ENCODE measurements at places on chromosomes 11 and 22.

DNA sequence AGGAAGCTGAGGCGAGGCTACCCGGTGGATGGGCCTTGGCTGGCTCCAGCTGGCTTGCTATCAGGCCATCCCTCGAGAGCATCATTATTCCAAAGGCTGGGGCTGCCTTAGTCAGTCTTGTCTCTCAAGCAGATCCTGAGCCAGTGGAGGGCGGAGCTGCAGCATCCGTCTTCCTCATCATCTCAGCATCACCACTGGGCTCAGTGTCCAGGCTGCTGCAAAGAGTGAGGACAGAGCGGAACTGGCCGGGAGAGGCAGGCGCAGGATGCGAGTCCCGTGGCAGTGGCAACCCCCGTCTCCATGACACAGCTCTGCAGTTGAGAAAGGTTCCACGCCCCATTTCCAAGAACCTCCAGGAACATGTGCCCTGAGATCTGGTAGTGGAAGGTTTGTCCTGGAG lies 4.4 kb downstream of the TP53I11 start:
- no peak for DNase-seq

DNA sequence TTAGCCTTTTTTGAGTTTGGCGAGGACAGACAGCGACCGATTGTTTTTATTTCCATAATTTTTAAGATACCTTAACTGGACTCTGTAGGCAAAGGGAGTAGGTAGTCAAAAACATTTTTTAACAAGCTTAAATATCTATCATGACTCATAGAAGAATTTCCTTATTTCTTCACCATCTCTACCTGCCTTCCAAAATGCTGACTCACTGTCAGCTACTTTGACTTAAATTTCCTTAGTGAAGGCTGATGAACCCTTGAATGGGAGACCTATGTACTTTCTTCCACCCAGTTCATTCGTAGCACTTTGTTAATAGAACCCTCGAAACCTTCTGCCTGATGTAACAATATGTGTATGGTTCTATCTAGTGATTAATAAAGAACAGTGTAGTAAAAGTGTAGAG lies 1.1 kb upstream of the MTMR2 start:
- DNase-seq = no peak

- no peak for DNase-seq
These were observed 71.0 kb upstream of the KIRREL3 start for GRCh38 chr11:127071606-127072005.

- DNase-seq = no peak
These were observed 4.7 kb upstream of the PELI3 start for GRCh38 chr11:66462010-66462409.

DNA sequence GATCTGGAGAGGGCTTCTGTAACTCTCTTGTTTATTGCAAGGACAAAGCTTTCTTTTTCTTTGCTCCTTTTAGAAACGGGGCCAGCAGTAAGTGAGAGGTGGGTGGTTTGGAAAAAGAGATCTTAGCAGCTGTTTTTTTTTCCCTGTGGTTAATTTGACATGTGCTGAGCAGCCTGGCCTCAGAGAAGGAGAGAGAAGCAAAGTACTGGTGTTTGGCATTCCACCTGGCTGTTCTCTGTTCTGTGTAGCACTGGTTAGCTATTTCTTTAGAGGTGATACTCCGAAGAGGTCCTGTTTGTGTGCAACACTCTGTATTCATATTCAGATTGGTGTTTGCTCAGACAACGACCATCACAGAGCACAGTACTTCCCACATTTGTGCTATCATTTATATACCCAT lies 80.8 kb upstream of the SORL1-AS1 start:
- no peak for DNase-seq

DNA sequence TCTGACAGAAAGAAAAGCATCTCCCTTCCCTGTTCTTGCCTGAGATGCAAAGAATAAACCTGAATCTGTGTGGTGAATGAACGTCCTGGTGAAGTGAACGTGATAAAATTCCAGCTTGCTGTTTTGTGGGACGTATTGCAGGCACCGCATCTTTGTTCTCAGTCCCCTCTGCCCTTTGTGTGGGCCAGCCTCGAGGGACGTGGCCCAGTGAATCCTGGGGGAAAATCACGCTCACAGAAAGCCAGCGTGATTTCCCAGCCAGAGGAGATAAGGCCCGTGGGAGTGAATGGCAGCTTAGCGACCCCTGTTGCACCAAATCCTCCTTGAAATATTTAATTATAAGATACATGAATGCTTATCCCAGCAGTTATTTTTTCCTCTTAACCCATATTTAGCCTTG lies 129.1 kb downstream of the COMMD9 start:
- no peak for DNase-seq

DNA sequence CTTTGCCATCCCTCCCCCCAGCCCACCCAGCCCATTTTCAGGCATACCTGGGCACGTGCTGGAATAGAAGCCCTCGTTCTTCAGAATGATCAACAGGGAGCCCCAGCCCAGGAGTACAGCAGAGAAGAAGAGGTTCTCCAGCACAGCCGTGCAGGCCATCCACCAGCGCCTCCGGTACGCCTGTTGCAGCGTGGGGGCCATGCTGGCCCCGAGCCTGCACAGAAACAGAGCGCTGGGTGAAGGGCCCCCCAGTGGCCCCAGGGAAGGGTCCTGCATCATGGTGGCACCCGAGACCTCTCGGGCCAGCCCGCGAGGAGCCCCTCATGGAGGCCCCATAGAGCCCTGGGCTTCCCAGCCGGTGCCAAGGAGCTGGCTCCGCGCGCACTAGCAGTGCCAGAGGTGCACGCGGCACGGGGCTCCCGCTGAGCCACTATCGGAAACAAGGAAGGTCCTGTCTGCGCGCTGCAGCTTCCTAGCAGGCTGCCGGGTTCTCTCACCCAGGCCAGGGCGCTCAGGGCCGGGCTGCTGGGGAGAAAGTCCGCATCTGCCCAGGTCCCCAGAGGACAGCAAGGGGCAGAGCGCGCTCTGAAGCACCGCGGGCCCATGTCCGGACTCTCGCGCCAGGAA lies 1.5 kb downstream of the SLC43A1 start:
- peak; percentile 14 for DNase-seq

DNA sequence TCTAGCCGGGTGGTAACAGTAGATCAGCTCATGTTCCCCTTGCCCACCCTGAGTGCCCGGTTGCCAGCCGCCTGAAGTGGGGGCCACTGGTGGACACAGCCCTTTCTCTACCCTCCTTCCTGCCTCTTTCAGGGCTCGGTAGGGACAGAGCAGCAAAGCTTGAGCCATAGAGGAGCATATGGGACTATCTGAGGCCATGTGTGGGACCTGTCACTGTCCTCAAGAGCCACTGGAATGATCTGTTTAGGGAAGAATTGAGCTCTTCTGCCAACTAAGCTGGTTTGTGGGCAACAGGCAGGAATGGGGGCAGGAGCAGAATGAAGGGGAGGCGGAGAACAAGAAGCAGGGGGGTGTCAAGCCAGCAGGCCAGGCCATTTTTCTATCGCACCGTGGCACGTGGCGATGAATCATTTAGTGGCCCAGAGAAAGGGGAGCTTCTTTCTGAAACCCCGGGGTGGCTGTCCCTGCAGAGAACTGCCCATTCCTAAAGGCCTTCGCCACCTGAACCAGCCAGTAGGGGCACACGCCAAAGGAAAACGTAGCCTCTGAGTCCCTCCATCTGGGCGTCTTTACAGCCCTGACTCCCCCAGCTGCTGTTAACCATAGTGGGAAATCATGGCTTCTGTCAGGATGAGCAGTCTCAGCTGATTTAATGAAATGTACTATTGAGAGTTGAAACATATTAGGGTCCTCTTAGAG lies 8.8 kb downstream of the ASPHD2 start:
- no peak for DNase-seq

DNA sequence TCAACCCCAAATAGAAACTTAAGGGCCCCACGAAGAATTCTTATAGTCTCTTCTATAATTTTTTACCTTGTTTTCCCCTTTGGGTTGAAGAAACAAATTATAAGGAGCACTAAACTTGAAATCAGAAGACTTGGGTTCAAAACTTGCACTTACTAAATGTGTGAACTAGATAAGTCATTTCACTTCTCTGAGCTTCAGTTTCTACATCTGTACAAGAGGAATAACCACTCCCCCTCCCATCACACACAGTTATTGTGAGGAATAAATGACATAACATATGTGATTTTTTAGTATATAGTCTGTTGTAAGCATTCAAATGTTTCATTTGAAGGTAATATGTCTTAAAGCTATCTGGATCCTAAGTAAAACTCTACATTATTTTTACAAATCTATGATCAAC lies 78.8 kb downstream of the LIF start:
- DNase-seq = no peak

DNA sequence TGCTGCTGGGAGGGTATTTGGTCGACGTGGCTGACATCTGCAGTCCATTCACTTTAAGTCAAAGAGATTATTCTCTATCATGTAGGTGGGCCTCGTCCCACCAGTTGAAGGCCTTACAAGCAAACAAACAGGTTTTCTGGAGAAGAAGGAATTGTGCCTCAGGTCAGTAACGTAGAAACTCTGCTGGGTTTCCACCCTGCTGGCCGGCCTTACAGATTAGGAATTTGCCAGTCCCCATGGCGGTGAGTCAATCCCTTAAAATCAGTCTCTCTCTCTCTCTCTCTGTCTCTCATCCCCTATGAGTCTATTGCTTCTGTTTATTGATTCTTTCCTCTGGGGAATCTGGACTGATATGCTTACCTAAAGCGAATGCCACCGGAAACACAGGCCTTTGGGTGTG lies 75.4 kb upstream of the FGF3 start:
- DNase-seq = no peak

DNA sequence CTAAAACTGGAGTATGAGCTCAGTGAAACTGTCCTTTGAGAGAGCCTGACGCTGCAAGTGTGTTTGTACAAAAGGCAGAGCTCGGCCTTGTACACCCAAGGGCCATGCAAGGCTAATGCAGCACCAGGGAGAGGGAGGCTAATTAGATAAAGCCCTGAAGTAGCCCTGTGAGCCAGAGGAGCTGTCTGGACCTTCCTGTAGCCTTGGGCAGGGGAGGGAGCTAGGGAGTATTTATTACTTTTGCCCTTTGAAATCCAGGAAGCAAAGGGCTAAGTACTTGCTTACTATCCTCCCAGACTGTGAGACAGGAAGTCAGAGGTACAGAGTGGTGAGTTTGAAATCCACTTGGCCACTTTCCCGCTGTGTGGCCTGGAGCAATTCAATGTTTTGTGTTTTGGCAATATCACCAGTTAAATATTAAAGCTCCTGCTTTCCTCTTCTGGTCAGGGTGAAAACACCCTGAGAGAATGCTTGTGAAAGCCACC lies 10.2 kb upstream of the LDHA start:
- peak; percentile 5 for DNase-seq

- DNase-seq = peak; percentile 31
These were observed 53.5 kb downstream of the MYH9 start for GRCh38 chr22:36334081-36334820.

GRCh38 chr22:30272781-30273601 lies 6.3 kb upstream of the OSM start:
- no peak for DNase-seq

GRCh38 chr11:112961751-112962578 lies 745 bp downstream of the NCAM1 start:
- no peak for DNase-seq

DNA sequence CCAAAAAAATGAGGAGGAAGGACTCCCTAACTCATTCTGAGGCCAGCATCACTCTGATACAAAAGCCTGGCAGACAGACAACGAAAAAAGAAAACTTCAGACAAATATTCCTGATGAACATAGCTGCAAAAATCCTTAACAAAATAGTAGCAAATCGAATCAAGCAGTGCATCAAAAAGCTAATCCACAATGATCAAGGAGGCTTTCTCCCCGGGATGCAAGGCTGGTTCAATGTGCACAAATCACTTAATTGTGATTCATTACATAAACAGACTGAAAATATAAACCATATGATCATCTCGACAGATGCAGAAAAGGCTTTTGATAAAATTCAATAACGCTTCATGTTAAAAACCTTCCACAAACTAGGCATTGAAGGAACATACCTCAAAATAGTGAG lies 16.4 kb downstream of the MTMR2 start:
- no peak for DNase-seq

DNA sequence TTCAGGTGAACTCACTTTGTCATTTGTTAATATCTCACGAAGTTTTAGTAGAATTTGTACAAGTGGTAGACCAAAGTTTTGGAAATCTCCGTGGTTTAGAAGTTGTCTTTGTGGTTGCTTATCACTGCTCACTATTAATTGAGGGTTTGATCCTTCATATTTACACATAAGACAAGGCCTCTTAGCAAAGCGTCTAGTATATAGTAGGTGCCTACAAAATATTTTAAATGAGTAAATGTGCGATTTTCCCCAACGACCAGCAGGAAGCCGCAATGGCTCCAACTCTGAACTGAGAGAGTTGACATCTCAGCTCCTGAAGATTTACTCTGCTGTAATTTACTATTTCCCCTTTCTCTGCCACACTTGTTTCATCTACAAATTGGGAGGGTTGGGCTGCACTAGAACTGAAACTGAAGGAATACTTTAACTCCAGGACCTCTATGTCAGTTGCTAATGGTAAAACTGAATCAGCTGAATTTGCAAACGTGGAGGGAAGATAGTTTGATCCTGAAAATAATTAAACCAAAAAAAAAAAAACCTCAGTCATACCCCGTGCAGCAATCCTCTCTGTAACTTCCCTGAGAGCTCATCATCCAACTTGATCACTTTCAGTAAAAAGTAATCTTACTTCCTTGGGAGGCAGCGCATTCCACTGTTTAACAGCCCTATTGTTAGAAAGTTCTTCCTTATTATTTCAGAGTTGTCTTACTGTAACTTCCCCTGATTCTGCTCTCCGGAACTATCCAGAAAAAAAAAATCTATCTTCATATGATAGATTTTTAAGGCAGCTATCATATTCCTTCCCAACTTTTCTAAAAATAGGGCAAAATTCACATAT lies 1.3 kb upstream of the SBF2 start:
- no peak for DNase-seq

GRCh38 chr22:44354288-44354687 lies 41.5 kb upstream of the SHISAL1 start:
- DNase-seq = no peak

DNA sequence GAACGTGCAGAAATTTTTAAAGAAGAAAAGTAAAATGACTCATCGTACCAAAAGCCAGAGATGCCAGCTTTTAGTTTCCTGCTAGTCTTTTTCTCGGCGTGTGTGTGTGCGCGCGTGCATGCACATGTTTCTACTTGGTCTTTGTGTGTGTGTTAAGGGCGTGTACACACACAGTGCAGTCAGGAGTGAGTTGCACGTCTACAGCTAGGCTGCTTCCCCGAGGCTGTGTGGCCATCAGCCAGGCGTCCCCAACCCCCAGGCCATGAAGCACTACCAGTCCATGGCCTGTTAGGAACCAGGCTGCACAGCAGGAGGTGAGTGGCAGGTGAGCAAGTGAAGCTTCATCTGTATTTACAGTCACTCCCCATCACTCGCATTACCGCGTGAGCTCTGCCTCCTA lies 36.4 kb downstream of the KCNQ1 start:
- no peak for DNase-seq

DNA sequence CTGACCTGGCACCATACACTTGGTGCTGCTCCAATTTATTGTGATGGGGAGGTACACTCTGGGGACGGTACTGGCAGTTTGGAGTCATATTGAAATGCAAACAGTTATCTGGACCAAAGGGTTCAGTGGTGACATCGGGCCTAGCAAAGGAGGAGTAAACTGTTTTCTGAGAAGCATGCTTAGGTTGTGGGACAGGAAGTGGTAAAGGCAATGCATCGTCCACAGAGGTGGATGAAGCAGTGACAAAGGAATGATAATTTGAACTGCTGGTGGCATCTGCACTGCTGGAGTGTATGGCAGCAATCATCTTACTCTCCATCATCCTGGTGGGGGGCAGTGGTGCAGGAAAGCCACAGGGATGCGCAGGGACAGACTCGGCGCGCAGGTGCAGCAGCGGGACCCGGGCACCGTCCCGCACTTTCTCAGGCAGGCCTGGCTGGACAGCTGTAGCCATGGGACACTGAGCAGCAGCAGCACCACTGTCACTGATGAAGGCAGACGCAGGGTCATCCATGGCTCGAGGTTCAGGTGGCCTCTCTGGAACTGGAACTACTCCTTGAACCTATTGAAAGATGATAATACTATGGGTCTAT lies 28.0 kb upstream of the TP53AIP1 start:
- no peak for DNase-seq
